ENCODE measurements at places on chromosomes 4 and X.

DNA sequence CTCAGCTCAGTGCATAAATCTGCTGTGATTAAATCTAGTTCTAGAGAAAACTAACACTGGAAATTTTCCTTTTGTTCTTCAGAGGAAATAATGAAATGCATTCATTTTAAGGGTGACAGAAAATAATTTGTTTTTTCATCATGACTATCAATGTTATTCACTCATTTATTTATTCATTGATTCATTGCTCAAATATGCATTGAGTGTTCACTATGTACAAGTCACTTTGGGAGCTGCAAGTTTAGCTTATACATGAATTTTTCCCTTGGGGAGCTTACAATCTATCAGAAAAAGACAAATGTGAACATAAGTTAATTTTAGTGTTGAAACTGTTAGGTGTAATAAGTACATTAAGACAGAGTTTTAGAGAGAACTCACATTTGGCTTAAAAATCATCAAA, 897.8 kb downstream of the CENPC start:
- DNase-seq = no peak

DNA sequence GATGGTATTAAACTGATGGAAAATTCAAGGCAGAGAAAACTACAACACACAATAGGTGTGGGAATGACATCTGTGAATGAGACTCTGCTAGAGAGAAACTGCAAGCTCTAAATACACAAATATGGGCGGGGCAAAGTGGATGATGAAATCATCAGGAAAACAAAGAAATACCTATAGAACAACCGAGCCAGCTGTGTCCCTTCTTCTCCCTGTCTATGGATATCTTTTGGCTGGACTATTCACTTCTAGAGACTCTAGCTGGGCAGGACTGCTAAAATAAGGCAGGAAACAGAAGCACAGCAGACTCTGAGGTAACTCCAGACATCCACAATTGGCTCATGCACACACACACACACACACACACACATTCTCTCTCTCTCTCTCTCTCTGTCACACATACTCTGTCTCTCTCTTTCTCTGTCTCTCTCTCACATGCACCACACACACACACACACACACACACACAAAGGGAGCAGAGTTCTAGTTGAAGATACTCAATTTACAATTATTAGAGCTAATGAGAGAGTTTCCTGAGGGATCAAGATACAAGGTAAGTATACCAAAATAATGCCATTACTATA, 27.2 kb upstream of the EDNRA start:
- DNase-seq = no peak

GRCh38 chr4:42671431-42672194, 14.7 kb upstream of the ATP8A1 start:
- no peak for DNase-seq

- no peak for DNase-seq
Measured at GRCh38 chr4:39568805-39569204, 41.6 kb upstream of the UGDH start.

DNA sequence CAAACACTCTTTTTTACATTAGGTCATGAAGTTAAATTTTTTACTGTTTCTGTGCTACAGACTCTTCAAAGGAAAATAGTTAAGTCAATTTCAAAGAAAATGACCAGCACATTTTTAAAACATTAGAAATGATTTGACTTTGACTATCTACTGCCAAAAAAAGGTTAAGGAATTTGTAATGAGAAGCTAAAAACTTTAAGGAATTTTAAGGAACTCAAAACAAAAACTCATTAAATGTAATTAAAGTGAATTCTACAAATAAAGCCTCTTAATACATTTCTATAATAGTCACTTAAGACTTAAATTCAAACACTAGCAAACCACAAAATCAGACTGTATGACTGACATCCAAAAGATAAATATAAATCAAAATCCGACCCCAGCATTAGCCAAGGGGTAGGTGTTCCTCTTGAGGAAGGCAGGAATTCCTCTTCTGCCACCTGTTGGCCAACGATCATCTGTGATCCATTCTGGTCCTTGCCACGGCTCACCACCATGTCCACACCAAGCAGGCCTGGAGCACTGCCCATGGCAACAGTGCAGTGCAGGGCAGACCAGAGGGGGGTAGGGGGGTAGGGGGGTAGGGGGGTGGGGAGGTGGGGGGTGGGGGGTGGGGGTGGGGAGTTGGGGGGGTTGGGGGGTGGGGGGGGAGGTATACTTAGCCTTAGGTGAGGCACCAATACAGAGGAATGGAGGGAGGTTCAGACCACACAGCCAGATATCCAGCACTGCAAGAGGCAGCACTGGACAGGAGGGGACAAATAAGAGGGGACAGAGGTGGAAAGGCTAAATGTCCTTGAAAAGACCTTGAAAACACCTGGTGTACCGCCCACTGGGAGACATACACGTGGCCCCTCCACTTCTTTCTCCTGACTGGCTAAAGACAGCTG, 287.4 kb downstream of the CHIC1 start:
- DNase-seq = no peak

DNA sequence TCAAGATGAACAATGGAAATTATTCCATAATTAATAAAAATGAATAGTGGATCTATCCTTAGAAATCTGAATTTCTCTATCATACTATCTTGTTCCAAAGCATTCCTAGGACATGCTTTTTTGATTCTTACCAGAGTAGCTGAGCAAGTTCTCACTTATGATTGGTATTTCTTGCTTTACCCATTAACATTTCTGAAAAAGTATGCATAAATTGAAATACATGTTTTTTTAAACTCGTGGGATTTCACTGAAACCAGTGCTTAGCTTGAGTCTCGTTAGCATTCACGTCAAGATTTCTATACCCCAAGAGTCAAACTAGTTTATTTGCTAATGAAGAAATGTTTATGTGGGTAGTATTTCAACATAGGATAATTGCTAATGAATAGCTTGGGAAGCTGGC, 89.0 kb downstream of the ELOVL6 start:
- no peak for DNase-seq

DNA sequence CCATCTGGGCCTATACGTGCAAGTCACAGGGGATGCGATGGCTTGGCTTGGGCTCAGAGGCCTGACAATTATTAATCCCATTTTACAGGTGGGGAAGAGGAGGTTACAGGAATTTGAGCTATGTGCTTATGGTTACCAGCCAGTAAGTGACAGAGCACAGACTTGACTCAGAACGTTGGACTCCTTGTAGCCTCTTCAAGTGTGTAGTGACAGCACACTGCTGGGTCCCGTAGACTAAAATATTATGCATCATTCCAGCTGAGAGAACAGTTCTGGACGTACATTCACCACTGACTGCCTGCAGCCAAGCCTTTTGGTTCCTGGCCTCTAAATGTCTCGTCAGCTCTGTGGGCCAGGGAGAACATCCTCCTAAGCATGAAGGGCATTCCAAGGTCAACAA, 314.5 kb downstream of the GPAT3 start:
- DNase-seq = no peak

DNA sequence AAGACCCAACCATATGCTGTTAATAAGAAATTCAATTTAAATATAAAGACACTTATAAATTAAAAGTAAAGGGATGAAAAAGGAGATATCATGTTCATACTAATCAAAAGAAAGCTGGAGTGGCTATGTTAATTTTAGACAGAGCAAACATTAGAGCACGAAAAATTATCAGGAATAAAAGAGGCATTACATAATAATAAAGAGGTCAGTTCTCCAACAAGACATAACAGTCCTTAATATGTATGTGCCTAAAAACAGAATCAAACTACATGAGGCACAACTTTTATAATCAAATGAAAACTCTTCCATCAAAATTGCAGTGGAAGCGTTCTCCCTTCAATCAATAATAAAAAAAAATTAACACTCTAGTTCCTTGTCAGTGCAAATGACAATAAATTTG, 62.6 kb downstream of the ARHGEF6 start:
- no peak for DNase-seq

- no peak for DNase-seq
Measured at GRCh38 chr4:30295652-30296051, 424.5 kb upstream of the PCDH7 start.

GRCh38 chr4:139892973-139893736, 227.5 kb downstream of the MGST2 start:
- DNase-seq = no peak

GRCh38 chrX:130444641-130445336, 43.0 kb downstream of the RBMX2 start:
- no peak for DNase-seq

GRCh38 chr4:31445526-31445925, 725.4 kb downstream of the PCDH7 start:
- no peak for DNase-seq

GRCh38 chr4:2365054-2365912, 53.2 kb downstream of the ZFYVE28 start:
- DNase-seq = no peak

DNA sequence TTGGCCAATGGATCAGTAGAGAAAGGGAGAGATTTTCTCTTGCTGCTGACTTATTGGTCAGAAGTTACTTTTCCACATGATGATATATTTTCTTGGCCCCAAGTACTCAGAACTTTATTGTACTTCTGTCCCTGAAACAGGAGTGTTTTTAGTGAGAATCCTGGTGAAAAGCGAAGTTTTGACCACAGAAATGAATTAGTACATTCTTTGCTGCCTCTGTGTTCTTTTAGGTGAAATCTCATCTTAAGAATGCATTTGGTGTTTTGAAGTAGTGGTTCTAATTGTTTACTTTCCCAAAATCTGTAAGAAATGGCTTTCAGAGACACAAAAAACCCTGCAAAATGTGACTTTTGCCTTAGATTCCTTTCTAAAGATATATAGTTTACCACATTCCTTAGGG, 240.4 kb downstream of the FRMPD4 start:
- DNase-seq = no peak

- DNase-seq = no peak
Measured at GRCh38 chr4:77699731-77700210, 94.2 kb downstream of the CXCL13 start.

DNA sequence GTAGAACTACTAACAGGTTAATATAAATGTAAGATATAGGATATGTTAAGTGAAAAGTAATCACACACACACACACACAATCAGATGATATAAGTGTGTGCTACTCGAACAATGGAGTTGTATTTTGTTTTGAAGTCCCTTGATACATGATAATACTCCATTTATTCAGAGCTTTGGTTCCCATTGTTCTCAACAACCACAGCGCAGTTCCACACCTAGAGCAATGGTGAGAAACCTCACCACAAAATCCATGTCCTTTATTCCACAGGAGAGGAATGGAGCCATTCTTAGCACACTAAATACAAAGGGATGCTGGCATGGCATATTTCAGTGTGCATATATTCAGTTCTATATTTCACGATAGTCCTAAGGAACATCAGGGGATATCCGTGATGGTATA, 139.2 kb downstream of the PPP3CA start:
- DNase-seq = no peak

GRCh38 chr4:85520765-85521749, 46.1 kb downstream of the ARHGAP24 start:
- no peak for DNase-seq

DNA sequence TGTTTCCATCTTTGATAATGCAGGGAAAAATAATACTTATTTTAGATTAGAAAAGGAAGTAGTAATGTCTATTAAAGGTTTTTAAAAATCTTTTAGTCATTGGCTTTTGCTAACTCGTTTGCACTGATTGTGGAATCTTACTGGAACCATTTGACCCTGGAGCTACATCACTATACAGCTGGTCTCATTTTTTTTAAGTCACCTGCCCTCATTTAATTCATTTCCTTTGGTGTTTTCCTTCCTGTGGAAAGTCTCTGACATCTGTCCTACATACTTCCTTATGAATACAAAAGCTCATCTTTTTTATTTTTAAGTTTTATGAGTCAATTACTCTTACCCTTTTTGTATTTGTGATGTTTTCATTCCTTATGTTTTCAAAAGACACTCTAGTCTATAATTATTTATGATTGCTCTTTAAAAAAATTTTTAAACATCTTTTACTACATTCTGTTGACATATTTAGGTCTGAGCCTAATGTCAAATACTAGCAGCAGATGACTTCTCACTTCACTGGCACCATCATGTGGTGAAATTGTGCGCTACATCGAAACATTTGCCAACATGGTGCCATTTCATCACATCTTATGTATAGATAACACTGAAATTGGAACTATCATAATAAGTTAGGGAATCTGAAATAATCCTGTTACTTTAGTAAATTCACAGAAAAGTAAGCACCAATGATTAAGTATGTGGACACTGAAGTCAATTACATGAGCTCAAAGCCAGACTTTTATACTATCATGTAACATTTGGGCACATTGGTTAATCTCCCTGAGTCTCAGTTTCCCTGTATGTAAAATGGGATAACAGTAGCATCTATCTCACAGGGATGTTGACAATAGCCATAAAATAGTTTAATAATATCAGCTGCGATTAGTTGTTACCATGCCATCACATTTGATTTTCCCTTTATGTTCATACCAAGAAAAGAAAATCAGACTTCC, 9.4 kb upstream of the MMAA start:
- DNase-seq = peak; percentile 71
